ENCODE measurements at places on chromosomes 16 and 17. TPM values are rescaled to one million over a fixed set of nuclear protein-coding genes. Genes with fewer than 3 reads are reported as not detected.

TP53TG3F gene
- not detected for total RNA-seq

ACSM2B gene
- total RNA-seq: not detected

MYLK3 gene
- under 0.01 TPM for total RNA-seq

TEX14 gene
- total RNA-seq: not detected

CLEC18C gene
- under 0.01 TPM for total RNA-seq

CCDC102A gene
- total RNA-seq: 1.4 TPM

Measured in nasal cavity respiratory epithelium epithelial cell of viscerocranial mucosa (primary cell).